Stomach (tissue), 19 donors: ENCODE measurements at places on chromosomes 12 and 14. TPM values are rescaled to one million over a fixed set of nuclear protein-coding genes. Genes with fewer than 3 reads are reported as not detected.
A peak's percentile ranks its signal among the peaks of the same experiment; 100 is the strongest.

The RPS6KL1 gene
- total RNA-seq, result not detected

The TEX22 gene
- total RNA-seq, result not detected

The SPX gene
- total RNA-seq, result not detected

DNA sequence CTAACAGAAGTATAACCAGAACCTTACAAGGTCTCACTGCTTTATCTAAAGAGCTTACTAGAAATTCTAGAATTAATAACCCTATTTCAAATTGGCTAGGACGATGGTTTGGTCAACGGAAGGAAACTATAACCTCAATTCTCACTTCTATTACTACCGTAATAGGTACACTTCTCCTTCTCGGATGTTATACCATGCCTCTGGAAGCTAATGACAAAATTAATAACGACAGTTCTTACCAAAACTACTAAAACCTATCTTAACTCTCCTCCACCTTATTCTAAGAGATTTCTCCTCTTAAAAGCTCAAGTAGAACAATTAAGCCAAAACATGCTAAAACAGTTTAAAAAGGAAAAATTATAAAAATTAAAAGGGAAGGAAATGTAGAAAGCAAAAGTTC, 23.7 kb upstream of the UBC start:
- DNase-seq, result no peak

GRCh38 chr14:95818581-95818980, 58.1 kb upstream of the TUNAR start:
- peak; percentile 11 for DNase-seq

GRCh38 chr14:77197988-77198387, 16.4 kb downstream of the TMEM63C start:
- no peak for DNase-seq

GRCh38 chr14:29465095-29465494, 462.6 kb downstream of the PRKD1 start:
- DNase-seq, result no peak

- DNase-seq, result no peak
Measured at GRCh38 chr12:8120072-8120713, 3.2 kb upstream of the CLEC4A start.

GRCh38 chr12:130339951-130340350, 2.3 kb downstream of the PIWIL1 start:
- no peak for DNase-seq

- DNase-seq, result no peak
Measured at GRCh38 chr14:102711207-102711606, 66.0 kb upstream of the TRAF3 start.

GRCh38 chr12:13342971-13343370, 146.4 kb downstream of the EMP1 start:
- no peak for DNase-seq

DNA sequence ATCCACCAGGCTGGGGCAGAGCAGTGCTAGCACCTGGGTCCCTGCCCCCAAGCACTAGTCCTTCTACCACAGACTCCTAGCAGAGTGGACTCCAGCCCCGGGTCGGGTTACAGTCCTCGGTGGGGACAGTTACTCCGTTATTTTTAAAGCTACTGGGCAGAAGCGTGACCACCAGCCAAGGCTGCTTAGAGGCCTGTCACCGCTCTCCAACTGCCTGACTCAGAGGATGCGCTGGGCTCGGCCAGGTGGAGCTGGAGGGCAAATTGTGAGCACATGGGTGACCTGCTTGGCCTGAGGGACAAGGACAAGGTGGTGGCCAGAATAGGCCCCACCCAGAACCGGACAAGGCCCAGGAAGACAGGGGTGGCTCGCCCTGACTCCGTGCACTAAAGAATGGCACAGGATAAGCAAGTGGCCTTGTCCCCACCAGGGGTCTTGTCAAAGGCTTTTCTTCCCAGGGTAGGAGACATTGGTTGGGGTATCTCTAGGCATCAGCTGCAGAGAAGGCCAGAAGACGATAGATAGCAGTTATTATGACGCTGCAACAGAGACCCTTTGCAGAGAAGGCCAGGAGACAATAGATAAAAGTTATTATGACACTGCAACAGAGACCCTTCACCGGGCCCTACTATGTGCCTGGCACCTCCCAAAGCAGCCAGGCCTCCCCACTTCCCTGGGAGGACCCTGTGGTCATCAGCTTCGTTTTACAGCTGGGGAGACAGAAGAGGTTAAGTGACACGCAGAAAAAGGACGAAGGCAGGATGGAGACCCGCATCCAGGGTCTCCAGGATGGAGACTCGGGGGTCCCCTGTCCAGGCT, 1.6 kb downstream of the ABCB9 start:
- DNase-seq, result no peak

DNA sequence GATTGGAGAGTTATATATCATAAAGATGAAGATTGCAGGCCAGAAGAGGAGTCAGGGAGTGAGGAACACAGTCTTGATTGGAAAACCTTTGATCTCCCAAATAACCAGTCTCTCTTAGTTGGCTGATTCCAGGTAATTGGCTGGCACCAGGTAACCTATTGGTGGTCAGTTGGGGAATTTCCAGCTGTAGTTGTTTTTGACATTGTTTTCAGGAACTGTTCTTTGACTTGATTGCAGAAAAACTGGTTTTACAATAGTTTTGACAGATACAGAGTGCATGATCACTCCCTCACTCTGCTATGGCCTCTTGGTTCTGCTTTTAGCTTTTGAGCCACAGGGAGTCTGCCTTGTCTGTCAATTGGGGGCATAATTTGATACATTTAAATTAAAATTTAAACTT, 71.6 kb downstream of the ZNF641 start:
- no peak for DNase-seq

DNA sequence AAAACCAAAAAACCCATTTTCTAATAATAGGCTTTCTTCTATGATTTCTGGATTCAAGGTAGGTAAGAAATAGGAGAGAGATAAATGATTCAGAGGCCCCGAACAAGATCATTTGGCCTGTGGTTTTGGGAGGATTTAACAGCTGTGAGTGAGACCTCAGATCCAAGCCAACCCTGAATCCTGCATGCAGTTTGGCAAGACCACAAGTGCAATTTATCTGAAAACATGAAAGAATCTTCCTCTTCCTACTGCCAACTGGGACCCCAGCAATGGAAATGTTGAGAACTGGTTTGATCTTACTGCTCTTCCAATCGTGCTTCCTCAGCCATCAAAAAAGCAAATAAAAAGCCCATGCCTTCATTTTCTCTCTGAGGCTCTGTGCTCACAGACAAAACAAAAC, 519.7 kb upstream of the TBX3 start:
- DNase-seq, result no peak

DNA sequence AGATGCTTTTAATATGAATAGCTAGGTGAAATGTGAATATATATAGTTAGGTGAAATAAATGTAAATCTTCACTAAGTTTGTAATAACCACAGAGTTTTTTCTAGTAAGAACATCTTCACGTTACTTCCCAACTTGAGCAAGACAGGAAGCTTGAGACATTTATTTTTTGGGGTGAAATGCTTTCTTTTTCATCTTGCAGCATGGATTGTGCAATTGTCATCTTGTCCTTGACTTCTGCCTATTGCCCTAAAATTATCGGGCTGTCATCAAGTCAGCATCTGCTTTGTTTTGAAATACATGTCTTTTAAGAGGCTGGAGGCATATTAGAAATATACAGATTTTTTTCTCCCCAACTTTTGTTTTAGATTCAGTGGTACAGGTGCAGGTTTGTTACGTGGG, 433.9 kb downstream of the PCNX1 start:
- DNase-seq, result no peak

- DNase-seq, result no peak
Measured at GRCh38 chr14:100074431-100075100, 9.3 kb downstream of the EVL start.

DNA sequence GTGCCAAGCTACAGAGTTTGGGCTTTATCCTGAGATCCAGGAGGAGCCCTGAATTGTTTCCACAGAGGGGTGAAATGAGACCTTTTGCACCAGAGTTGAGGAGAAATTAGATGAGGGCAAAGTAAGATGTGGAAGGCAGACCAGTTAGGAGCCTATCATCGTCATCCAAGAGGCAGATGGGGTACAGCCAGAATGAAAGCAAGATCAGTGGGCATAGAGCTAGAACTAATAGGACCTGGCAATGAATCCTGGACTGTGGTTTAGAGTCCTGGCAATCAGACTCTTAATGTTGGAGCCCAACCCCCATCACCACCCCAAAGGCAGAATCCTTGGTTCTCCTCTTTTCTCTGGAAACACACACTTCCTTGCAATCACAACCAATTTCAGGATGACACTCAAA, 166.6 kb upstream of the HMGA2 start:
- DNase-seq, result no peak

GRCh38 chr12:119181944-119182343, 3.2 kb downstream of the HSPB8 start:
- no peak for DNase-seq

DNA sequence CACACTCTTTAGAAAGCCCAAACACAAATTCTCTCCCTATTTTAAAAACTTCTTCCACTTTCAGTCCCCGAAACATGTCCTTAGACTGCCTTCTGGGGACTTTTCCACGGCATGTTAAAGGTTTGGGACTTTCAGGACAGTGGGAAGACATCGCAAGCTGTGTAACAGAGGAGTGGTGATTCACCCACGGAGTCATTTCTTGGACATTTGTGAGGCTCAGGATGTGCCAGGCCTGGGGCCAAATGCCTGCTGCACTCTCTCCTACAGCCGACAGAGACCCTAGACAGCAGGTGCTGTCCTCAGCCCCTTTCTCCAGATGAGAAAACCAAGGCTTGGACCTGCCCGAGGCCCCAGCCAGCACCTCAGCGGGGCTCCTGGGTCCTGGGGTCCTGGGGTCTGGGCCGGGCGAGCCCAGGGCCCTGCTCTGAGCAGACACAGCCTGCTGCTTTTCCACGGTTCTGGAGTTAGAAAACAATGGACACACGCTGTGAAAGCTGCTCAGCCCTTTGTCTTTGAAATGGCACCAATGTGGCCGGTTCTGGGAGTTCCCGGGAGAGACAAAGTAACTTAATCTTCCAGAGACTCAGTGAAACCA, 370.2 kb upstream of the SFSWAP start:
- DNase-seq, result no peak

GRCh38 chr14:62914025-62914424, 131.2 kb downstream of the KCNH5 start:
- peak; percentile 23 for DNase-seq
